ENCODE measurements at places on chromosomes 5 and 9.

DNA sequence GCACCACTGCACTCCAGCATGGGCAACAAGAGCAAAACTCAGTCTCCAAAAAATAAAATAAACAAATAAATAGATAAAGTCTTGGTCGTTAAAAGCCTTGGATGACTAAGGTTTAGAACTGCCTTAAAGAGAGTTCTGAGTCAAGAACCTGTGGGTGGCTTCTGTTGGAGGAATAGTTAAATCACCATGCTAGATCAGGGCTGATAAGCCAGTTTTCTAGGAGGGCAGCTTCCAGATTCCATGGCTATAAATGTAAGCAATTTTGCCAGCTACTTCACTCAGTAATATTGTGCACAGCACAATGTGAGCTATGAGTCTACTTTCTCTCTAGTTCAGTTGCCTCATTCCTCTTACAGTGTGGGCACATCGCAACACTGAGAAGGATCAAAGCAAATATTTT, 242.1 kb upstream of the NUDT12 start:
- no peak for DNase-seq

GRCh38 chr9:99531313-99531712, 290.4 kb upstream of the NR4A3 start:
- DNase-seq = no peak

GRCh38 chr5:134586866-134587524, 45.6 kb downstream of the SAR1B start:
- DNase-seq = peak; percentile 80

DNA sequence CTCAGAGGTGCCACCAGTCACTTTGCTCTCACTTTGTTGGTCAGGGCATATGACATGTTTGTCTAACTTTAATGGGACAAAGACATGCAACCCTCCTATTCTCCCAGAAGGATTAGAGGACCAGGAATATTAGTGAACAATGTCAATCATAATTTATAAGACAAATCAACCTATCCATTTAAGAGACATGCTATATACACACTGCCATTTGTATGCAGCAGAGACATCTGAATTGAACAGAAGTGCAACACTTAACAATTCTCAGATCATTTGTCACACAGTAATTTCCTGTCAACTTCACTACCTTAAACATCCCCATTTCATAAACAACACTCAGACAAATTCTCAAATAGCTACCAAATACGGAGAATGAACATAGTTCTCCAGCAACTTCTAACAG, 273.6 kb upstream of the RGMB start:
- DNase-seq = no peak

- no peak for DNase-seq
Observed at GRCh38 chr5:78805474-78806124, 157.0 kb upstream of the LHFPL2 start.

GRCh38 chr5:127097278-127097677, 24.0 kb upstream of the C5orf63 start:
- no peak for DNase-seq

GRCh38 chr5:2536632-2537377, 214.7 kb downstream of the IRX2 start:
- no peak for DNase-seq

DNA sequence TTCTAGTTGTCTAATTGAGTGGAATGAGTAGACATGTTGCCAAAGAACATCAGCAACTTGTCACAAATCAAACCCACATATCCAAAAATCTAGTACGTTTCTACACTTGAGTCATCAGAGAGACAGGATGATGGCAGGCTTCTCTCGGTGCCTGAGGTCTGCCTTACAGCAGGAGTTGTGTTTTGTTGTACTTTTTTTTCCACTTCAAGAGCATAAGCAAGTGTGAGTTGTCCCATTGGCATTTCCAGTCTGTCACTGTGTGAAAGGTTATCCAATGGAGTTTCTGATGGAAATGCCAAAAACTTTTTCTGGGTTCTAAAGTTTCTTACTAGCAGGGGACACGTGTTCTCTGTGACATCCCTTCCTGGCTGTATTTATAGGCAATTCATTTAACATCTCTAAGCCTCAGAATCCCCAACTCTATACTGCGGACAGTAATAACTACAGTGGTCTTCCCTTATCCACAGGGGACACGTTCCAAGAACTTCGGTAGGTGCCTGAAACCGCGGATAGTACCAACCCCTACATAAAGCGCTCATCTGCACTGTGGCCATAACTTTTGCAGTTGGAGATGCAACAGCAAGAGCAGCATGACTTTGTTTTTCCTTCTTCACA, 246.5 kb downstream of the SYK start:
- DNase-seq = no peak

GRCh38 chr9:131436376-131436775, 42.5 kb downstream of the PRRC2B start:
- no peak for DNase-seq

GRCh38 chr9:106779796-106780195, 83.2 kb upstream of the ZNF462 start:
- DNase-seq = no peak

DNA sequence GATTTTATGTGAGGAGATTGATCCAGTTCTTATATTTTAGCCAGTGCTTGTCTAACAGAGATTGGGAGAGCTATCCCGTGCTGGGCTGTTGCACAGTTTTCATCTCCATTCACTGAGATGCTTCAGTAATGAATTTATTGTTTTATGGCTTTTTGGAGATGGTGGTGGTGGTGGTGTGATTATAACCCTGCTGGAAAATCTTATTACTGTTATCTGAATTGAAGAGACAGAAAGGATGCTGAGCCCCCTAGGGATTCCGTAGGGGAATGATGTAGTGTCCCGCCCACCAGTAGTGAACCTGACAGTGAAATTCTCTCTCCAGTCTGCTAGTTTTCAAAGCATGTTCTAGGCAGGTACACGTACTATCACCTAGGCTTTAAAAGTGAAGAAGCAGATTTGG, 1.9 kb downstream of the RAI14 start:
- no peak for DNase-seq

DNA sequence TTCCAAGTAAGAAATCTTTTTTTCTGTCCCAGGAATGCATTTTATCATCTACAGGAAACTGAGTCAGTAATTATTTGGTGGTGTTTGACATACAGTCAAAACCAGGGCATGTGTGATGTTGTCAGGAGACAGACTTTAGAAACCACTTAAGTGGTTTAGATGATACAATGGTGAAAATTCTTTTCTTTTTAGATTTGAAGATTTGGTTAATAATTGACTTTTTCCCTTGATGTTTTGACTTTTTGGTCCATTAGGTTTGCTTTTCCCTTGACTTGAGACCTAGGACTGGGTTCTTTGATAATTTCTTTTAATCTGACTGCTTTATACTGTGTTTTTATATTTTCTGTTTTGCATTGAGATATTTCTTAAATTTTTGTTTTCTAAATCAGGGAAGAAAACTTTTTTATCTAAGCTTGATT, 85.2 kb downstream of the RASGRF2 start:
- DNase-seq = no peak

DNA sequence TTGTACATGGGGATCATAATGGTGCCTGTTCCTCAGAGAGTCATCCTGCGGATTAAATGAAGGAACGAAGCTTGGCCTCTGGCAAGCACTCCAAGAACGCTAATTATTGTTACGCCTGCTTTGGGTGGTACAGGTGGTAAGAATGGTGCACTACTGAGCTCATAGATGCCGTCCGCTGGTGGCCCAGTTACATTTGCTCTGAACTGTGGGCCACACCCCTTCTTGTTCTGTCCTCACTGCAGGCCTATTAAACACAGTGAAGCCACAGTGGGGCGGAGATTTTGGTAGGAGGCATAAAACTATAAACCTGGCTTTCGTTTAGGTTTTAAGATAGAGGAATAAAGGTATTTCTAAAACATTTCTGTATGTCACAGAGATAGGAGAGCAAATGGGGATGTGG, 40.6 kb upstream of the FER start:
- no peak for DNase-seq

- no peak for DNase-seq
Observed at GRCh38 chr5:50476549-50476948, 35.5 kb upstream of the EMB start.

- DNase-seq = peak; percentile 89
Observed at GRCh38 chr9:136403538-136403914, 3.6 kb upstream of the SNAPC4 start.

GRCh38 chr5:115544043-115544435, 536 bp downstream of the FEM1C start:
- peak; percentile 51 for DNase-seq

GRCh38 chr9:108041551-108041950, 552.0 kb upstream of the KLF4 start:
- DNase-seq = no peak

DNA sequence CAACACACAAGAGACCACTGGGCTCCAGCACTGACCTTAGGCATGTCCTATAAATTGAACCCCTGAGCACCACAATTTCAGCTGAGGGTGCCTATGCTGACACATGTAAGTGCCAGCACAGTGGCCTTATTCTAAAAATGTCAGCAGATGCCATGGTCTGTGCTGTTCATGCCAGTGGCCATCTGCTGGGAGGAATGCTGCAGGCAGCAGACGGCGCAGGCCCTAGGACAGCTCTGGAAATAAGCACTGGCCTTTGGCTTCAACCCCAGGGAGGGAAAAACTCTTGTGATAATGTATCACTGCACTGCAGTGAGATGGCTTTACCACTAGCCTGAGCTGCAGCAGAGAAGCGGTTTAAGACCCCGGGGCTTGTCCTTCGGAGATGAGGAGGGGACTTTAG, 98.5 kb downstream of the SYK start:
- no peak for DNase-seq

- no peak for DNase-seq
Observed at GRCh38 chr5:68296895-68297294, 81.3 kb downstream of the PIK3R1 start.

GRCh38 chr5:32646061-32646969, 61.0 kb downstream of the SUB1 start:
- no peak for DNase-seq

DNA sequence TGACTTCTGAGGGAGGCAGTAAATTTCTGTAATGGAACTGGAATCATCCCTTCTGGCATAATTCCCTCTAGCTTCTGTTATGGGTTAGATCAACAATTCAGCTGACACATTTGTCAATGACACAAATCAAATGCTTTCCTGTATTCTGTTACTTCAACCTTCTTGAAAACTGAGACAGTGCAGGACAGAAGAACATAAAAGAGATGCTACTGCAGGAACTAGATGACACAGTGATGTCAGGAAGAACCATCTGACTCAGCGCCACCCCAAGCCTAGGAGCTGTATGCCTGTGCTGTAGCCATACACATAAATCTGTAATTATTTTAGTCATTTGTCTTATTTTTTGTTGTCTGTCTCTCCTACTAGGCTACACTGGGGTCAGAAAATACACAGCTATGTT, 18.2 kb upstream of the CEP120 start:
- DNase-seq = no peak

DNA sequence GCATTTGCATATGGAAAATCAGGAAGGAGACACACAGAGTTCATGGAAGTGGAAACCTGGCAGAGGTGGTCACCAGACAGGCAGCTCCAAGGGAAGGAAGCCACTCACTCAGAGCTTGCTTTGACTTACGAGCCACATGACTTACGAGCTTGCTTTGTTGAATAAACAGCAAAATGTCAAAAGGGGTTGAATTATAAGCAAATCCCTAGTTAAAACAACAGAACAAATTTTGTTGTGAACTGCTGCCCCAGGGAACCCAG, 164.3 kb downstream of the SYK start:
- no peak for DNase-seq

GRCh38 chr5:149766460-149767280, 36.6 kb downstream of the PPARGC1B start:
- DNase-seq = no peak

DNA sequence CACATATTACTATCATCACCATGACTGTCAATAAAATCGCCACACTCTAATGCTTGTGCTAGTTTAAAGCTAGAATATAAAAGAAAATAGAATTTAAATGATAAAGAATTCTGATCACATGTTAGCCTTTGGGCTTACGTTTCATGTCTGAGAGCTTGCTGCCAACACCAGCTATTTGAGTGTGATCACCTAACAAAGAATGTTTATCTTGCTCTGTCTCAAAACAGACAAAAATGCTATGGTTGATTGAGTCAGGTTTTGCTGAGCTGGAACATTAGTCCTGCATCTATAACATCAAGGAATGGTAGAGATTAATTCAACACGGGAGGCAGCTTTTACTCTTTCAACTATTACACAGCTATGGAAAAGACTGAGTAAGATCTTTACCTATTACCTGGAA, 50.7 kb downstream of the MSX2 start:
- DNase-seq = no peak

DNA sequence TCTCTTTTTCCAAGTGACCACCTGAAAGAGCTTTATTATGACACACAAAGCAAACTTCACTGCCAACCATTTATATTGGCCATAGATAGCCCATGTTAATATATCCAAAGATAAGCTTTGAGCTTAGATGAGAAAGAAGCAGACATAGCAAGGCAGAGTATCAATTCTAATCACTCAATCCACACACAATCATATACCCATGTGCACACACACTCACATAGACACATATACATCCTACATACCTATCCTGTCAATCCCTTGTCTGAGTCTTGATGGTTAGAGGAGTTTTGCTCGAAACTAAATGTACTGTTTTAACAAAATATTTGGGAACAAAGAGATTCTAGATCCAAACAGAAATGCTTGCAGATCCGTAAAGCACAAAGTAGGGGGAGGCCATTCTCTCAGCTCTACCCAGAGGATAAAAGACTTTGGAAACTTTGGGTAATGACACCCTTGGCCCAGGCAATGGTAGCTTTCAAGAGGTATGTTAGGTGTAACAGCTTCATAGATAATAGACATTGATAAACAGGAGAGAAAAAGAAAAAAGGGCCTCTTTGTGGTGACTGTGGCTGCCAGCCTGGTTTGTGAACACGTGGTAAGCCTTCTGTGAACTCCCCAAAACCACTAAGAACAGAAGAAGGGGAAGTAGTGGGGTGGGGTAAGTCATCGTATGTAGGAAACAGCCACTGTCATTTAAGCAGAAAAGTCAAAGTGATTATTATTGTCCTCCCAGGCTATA, 121.6 kb downstream of the TLR4 start:
- DNase-seq = peak; percentile 43

DNA sequence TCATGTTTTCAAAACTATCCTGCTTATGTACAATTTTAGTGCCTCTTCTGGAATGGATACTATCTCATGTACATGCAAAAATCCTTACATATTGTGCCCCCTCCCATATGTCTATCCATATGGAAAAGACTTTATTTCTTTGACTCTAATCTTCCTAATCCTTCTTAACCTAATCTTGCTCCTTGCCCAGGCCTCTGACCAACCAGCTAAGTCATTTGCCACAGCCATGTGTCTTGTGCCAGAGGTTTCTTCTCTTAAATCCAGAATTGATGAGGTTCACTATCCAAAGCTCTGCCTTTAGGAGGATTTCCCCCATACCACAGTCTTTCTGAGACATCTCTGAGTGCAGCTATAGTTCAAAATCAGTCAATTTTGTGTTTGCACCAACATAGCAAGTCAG, 68.9 kb upstream of the RNF180 start:
- no peak for DNase-seq
